ENCODE measurements at places on chromosomes 16 and 17. TPM values are rescaled to one million over a fixed set of nuclear protein-coding genes. Genes with fewer than 3 reads are reported as not detected.

- peaks cover 51% of the 10 kb centered on the region for H3K4me1 ChIP-seq
- no peaks in the 10 kb centered on the region for H3K36me3 ChIP-seq
- H3K27me3 ChIP-seq = no peaks in the 10 kb centered on the region
- peak overlapping the region; percentile 46 for H3K4me3 ChIP-seq
- H3K27ac ChIP-seq = peak overlapping the region; percentile 97
These were observed 943 bp upstream of the COTL1 start for GRCh38 chr16:84618581-84619460.

GRCh38 chr17:67246653-67247415, 1.8 kb upstream of the HELZ start:
- H3K4me3 ChIP-seq = peak overlapping the region; percentile 99
- H3K4me1 ChIP-seq = peaks cover 27% of the 10 kb centered on the region
- H3K27me3 ChIP-seq = no peaks in the 10 kb centered on the region

GRCh38 chr17:55748841-55749240, 2.0 kb upstream of the PCTP start:
- no peak overlapping the region for H3K4me3 ChIP-seq
- no peak overlapping the region for H3K27ac ChIP-seq
- H3K36me3 ChIP-seq = no peaks in the 10 kb centered on the region
- H3K4me1 ChIP-seq = peaks cover 20% of the 10 kb centered on the region

- peaks cover 30% of the 10 kb centered on the region for H3K27me3 ChIP-seq
- peaks cover 13% of the 10 kb centered on the region for H3K4me1 ChIP-seq
- no peak overlapping the region for H3K27ac ChIP-seq
- H3K4me3 ChIP-seq = peak overlapping the region; percentile 11
These were observed 47.0 kb downstream of the ADAMTS18 start for GRCh38 chr16:77387815-77388209.

GRCh38 chr17:48814504-48814903, 2.5 kb downstream of the TTLL6 start:
- 0 out of 2 replicates have a peak, but pooled peaks cover 3% of the 10 kb centered on the region for H3K4me1 ChIP-seq
- no peaks in the 10 kb centered on the region for H3K36me3 ChIP-seq
- H3K4me3 ChIP-seq = no peak overlapping the region
- DNase-seq = peak; percentile 23
- H3K27me3 ChIP-seq = peaks cover 14% of the 10 kb centered on the region

- peaks cover 16% of the 10 kb centered on the region for H3K4me1 ChIP-seq
- no peaks in the 10 kb centered on the region for H3K36me3 ChIP-seq
- H3K27ac ChIP-seq = no peak overlapping the region
- no peak overlapping the region for H3K4me3 ChIP-seq
- no peak for DNase-seq
- H3K27me3 ChIP-seq = no peaks in the 10 kb centered on the region
These were observed 49.3 kb upstream of the BCO1 start for GRCh38 chr16:81189100-81189664.

DNA sequence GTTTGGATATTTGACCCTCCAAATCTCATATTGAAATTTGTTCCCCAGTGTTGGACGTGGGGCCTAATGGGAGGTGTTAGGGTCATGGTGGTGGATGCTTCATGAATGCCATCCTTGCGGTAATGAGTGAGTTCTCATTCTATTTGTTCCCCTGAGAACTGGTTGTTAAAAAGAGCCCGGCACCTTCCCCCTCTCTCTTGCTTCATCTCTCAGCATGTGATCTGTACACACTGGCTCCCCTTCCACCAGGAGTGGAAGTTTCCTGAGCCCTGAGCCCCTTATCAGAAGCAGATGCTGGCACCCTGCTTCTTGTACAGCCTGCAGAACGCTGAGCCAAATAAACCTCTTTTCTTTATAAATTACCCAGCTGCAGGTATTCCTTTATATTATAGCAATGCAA, 25.6 kb downstream of the PIK3R6 start:
- no peak overlapping the region for H3K27ac ChIP-seq
- no peak for DNase-seq
- peaks cover 38% of the 10 kb centered on the region for H3K27me3 ChIP-seq

DNA sequence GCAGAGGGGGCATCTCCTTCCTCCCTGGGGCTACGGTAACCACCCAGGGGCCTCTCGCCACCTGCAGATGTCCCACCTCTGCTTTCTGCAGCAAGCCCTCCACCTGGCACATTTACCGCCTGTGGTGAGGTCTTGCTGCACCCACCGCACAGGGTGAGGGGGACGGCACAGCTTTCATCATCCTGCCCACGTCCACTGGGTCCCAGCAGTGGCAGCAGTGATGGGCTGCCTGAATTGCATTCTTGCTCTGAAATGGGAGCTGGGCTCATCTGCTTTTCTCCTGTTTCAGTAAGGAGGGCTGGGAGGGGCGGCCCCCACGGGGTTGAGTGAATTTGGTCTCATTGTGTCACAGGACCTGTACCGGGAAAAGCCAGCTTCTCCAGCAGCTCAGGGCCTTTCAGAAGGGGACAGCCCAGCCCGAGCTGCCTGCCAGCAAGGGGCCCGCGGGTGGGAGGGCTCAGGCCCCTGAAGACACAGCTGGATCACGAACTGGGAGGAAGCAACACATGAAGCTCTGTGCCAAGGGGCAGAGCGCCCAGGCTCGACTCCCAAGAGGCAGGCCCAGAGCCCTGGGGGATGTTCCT, 12.7 kb downstream of the DNAAF8 start:
- no peak overlapping the region for H3K4me3 ChIP-seq
- no peak for DNase-seq
- H3K27me3 ChIP-seq = no peaks in the 10 kb centered on the region
- H3K4me1 ChIP-seq = no peaks in the 10 kb centered on the region

- no peak overlapping the region for H3K4me3 ChIP-seq
- no peaks in the 10 kb centered on the region for H3K27me3 ChIP-seq
- no peak overlapping the region for H3K27ac ChIP-seq
- no peak for DNase-seq
- no peaks in the 10 kb centered on the region for H3K4me1 ChIP-seq
- H3K36me3 ChIP-seq = no peaks in the 10 kb centered on the region
These were observed 7.3 kb downstream of the NACA2 start for GRCh38 chr17:61583660-61584264.

GRCh38 chr16:1575578-1575977, 36.3 kb downstream of the IFT140 start:
- H3K36me3 ChIP-seq = no peaks in the 10 kb centered on the region
- no peak for DNase-seq
- no peaks in the 10 kb centered on the region for H3K4me1 ChIP-seq
- H3K27me3 ChIP-seq = no peaks in the 10 kb centered on the region

DNA sequence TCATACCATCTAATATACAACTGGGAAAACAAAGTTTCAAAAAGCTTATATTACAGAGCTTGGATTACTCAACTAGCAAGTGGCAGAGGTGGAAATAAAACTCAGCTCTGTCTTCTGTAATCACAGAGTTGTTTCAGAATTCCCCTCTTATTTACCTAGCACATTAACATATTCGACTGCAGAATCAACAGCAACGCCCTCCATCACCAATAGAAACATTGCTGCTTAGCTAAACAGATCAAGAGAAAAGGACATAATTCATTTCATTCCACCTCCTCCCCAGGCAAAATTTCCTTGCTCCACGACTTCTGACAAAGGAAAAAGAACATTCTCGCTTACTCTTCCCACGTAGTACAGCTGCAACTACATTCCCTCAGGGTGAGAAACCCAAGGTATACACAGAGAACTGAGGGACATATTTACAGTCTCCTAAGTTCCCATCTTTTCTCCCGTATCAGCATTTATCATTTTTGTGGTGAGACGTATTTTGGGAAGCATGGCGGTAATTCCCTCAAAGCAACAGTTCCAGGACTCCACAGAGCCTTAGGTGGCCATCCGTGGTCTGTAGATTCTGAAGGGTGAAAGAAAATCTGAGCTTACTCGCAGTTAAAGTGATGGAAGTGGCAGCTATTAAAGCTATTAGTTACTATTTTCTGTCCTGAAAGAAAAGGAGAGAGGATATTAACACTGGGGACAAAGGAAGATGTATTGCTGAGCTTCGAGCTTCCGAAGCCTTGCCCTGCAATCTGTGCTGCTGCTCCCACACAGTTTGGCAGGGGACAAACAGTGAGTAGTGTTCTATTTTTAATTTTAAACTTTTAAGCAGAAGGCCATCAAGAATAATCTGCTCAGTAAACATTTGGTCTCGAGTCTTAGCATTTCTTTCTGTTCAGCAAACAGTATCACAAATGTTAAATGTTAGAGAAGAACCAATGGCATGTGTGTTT, 1296.2 kb downstream of the CDH8 start:
- no peak for DNase-seq
- no peaks in the 10 kb centered on the region for H3K36me3 ChIP-seq
- H3K4me3 ChIP-seq = no peak overlapping the region
- no peaks in the 10 kb centered on the region for H3K27me3 ChIP-seq
- no peak overlapping the region for H3K27ac ChIP-seq

GRCh38 chr16:24036614-24037013, 200.8 kb downstream of the PRKCB start:
- DNase-seq = peak; percentile 30
- H3K27ac ChIP-seq = no peak overlapping the region
- no peak overlapping the region for H3K4me3 ChIP-seq
- no peaks in the 10 kb centered on the region for H3K36me3 ChIP-seq

DNA sequence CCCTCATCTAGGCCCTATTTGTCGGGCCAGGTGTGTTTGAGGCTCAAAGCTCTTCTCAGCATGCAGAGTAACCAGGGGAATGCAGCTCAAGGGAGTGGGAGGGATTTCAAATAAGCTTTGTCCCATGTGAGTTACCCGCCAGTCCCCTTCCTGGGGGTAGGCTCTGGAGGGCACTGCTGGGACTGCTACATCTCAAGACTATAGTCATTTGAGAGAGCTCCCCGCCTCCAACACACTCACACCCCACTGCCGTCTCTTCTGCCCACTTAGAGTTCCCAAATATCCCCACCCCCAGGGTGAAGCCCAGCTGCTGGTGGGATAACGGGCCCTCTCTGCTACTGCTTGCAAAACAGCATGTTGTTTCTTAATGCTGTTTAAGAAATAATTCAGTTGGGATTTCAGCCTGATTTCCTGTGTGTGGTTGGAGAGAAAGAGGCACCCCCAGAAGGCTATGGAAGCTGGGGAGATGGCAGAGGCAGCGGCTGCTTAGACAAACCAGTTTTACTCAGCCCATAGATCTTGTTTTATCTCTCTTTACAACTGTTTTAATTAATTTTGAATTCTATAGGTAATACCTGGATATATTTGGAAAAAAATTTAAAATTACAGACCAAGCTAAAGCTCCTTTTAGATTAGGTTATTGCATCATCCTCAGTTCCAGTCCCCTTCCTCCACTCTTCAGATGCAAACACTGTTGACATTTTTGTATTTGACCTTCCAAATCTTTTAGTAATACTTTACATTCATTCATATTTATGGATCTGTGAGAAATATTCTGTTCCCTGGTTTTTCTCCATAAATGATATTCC, 4.1 kb upstream of the MPO start:
- no peaks in the 10 kb centered on the region for H3K36me3 ChIP-seq
- peaks cover 5% of the 10 kb centered on the region for H3K4me1 ChIP-seq
- DNase-seq = no peak
- peaks cover 56% of the 10 kb centered on the region for H3K27me3 ChIP-seq
- H3K4me3 ChIP-seq = no peak overlapping the region

DNA sequence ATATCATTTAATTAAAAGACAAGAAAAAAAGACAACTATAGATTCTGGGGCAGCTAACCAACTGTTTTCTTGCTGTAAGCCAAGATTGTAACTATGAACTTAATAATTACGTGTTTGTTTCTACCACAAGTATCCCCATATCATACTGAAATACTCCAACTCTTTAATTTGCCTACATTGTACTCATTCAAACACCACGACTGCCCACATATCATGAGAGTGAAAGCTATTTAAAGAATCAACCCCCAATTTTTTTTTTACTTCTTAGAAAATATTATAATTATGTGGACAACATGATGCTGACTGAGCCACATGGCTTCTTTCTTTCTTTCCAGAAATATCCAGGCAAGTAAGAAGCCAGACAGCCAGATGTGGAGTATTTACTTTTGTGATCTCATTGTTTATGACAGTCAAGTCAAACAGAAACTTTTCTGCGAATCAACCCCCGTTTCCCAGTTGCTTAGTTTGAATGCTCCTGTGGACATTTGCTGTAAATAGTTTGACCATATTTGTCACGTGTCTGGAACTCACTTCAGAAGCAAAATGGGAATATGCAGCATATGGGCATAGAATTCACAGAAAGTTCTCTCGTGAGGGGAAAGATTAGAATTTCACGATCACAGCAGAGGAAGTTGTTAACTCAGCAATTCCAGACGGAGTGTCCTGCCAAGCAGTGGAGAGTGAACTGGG, 126.8 kb upstream of the PSMD7 start:
- H3K4me1 ChIP-seq = no peaks in the 10 kb centered on the region
- H3K27me3 ChIP-seq = peaks cover 12% of the 10 kb centered on the region
- H3K27ac ChIP-seq = no peak overlapping the region
- no peak overlapping the region for H3K4me3 ChIP-seq
- no peaks in the 10 kb centered on the region for H3K36me3 ChIP-seq

The ANKRD40CL gene
- not detected for total RNA-seq

The SCGB1C2 gene
- total RNA-seq = not detected

The HOXB6 gene
- 27.9 TPM for total RNA-seq

The CXCL16 gene
- 52.4 TPM for total RNA-seq

The KRT13 gene
- total RNA-seq = 1,548 TPM

The AXIN1 gene
- 51.2 TPM for total RNA-seq

The TNK1 gene
- total RNA-seq = 15.8 TPM
